ENCODE measurements at places on chromosomes 6 and 20.

DNA sequence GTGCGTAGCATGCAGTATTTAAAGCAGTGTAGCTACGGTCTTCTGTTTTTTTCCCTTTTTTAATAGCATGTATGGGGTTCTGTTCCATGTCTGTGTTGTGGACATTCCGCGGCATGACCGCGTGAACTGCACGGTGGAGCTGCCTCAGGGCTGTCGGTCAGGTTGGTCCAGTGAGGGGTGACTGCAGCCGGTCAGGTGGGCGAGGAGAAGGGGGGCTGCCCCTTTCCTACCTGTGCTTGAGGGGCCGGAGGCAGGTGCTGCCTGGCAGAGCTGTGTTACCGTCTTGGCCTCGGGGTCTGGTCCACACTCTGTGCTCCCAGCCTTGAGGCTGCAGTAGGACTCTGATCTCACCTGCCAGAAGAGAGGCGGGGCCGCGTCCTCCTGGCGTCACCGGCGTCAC, 24.5 kb downstream of the UCKL1 start:
- DNase-seq, result no peak

- DNase-seq, result no peak
These were observed 365.1 kb upstream of the SOX4 start for GRCh38 chr6:21228411-21228810.

DNA sequence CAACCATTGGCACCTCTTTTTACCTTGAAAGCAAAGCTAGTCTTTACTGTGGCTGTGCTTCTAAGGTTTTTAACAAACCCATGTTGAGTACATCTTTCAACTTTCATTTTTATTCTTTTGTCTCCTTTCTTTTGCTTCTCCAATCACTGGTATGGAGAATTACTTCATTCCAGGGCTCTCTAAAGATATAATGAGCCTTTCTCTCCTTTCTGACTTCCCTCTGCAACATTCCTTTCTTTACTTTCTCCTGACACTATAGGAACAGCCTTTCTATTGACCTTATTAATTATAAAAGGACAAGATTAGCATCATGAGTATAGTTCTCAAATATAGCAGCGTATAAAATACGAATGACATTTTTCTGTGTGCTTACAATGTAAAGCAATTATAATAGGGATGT, 23.1 kb upstream of the KIAA0408 start:
- no peak for DNase-seq

GRCh38 chr6:135936606-135937005, 85.1 kb downstream of the PDE7B start:
- no peak for DNase-seq

DNA sequence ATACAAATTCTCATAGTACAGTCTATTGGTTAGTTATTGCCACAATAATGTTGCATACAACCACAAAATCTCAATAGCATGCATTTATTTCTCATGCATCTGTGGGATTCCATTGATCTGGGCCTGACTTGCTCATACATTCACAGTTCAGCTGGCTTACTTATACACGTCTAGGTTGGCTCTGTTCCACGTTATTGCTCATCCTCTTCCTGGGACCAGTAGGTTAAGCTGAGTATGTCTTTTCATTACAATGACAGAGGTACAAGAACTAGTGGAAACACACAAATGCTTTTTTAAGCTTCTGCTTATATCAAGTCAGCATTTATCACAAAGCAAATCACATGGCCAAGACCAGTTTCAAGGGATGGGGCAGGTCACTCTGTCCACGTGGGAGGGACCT, 485.3 kb upstream of the BTBD3 start:
- DNase-seq, result no peak

DNA sequence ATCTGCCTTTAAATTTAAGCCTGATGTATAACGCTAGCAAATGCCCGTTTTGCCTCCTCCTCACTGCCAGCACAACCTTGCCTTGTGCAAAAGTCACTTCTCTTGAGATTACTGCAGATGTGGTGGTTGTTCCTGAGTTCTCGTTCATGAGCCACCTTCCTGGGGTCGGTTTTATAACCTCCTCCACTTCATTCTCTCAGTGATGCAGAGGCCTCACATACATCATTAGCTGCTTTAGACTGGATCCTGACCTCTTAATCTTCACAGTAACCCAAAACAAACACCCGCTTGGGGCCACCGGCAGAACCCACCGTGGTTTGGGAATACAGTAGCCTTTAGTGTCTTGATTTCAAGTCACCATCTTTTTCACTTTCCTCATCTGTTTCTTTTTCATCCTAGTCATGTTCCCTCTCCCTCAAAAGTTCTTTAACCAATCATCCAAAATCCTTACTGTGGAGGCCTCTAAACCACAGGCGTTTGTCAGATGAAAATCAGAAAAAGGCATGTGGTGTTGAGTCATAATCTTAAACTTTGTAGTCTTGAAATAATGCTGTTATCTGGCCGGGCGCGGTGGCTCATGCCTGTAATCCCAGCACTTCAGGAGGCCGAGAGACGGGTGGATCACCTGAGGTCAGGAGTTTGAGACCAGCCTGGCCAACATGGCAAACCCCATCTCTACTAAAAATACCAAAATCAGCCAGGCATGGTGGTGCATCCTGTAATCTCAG, 430.3 kb upstream of the SOX4 start:
- no peak for DNase-seq

DNA sequence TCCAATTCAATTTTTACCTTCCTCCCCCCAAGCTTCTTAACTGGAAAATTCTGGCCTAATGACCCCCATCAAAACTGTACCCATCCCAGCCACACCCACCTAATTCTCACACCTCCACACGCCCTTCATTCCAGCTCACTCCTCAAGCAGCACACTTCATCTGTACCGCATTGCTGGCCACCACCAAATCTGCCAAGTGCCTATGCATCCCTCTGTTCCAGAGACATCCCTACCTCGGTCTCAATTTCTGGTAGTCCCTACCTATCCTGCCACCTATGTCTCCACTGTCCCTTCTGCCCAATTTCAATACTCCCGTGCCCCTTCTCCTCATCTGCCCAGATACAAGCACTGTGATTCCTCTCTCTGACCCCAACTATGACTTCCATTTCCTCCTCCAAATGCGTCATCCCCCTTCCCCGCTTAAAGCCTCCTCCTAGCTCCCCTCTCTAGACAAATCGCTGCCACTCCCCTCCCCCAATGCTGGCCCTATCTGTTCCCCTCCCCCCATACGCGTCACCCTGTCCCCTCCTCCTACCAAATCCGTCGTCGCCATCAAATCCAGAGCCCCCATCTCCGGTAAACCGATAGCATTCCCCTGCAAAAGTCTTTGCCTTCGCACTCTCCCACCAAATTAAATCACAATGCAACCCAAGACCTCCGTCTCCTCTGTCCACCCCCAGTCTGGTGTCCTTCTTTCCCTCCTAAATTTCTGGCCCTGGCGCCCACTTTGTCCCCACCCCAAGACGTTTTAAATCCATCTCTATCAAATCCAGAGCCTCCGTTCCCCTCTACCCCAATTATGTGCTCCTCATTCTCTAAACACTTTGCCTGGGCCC, 1.2 kb downstream of the MTCH1 start:
- no peak for DNase-seq

DNA sequence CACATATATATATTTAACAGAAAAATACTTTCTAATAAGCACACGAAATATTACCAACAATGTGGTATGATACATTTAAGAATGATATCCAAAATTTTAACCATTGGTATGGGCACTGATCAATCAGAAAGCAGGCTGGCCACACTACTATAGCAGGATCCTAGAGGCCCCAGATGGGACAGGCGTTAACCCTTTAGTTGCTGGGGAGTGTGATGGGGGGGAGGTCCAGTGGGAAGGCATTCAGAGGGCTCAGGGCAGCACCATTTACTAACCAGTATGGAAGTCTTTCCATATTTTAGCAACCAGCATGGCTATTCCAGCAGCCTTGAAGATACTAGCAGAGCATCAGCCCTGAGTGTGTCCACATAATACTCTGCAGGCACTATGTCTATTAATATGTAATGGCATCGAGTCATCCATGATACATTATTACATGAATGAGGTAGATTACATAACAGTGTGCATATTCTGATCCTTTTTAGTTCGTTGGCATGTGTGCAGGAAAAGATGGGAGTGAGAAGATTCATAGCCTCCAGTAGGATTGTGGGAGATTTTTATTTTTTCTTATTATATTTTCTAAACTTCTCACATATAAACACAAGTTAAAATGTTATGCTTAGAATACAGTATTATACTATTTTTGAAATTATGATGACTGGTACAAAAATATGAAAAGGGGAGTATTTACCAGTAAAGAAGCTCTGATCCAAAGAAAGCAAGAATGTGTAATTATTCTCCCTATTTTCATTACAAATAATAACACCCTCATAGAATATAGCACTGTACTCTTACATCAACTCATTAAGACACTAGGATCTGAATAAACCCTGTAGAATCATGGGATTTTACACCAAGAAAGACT, 78.9 kb downstream of the FAM217A start:
- no peak for DNase-seq

- no peak for DNase-seq
These were observed 6.7 kb downstream of the TEAD3 start for GRCh38 chr6:35489995-35490791.

DNA sequence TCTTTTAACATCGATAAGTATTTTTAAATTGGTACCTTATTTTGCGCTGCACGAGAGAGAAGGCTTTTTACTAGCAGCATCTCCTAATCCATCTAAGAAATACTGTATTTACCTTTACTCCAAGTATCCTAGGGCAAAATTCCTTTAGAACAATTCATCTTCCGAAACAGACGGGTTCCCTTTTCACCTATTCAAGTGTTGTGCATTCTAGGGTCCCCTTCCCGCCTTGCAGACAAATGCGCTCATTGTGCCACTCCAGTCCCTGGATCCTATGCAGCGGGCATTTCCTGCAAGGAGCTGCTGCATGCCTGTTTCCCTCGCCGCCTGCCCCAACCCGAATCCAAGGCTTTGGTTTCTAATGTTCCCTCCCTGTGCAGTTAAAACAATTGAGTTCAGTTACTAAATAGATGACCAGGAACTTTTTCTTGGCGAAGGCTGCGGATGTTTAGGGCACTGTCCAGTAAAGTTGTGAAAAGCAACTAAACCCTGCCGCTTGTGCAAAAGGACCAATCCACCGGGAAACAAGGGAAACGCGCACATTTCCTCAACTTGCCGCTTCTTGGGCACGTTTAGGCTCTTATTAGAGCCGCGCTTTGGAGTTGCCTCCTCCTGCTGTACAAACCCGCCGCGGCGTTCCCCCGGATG, 556 bp upstream of the SCAF8 start:
- DNase-seq, result no peak

DNA sequence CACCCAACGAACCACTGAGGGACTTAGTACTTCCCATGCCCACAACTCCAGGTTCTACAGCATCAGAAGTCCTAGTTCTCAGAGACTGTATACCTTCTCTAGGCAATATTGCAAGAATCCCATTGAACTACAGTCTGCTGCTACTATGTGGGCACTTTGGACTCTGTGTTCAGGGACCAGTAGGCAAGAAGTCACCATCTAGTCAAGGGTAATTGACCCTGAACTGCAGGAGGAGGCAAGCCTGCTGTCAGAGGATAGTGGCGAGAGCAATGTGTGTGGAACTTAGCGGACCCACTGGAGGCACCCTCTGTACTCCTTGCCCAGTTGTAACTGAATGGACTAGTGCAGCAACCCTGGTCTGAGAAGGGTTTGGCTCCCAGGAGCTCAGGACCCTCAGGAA, 15.7 kb downstream of the HEBP2 start:
- DNase-seq, result no peak

GRCh38 chr6:150667977-150668716, 68.5 kb downstream of the PLEKHG1 start:
- no peak for DNase-seq

GRCh38 chr6:80689716-80690395, 583.4 kb downstream of the BCKDHB start:
- DNase-seq, result no peak

DNA sequence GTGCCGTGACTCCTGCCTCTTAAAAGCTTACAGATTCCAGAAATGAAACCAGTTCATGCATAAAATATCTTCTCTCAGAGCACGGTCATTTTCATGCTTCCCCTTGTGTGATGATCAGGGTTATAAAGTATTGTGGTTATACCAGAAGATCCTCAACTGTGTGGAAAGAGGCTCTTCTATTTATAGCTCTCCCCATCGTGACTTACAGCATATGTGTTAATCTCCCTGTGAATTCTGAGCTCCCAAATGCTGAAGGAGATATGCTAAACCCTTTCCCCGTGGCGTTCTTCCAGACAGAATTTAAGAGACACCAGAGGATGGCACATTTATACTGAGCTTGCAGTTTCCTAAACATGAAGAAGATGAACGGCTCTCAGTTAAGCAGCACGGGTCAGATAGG, 158.8 kb downstream of the CDH26 start:
- no peak for DNase-seq

- DNase-seq, result no peak
These were observed 98.3 kb downstream of the AIG1 start for GRCh38 chr6:143159001-143159400.

DNA sequence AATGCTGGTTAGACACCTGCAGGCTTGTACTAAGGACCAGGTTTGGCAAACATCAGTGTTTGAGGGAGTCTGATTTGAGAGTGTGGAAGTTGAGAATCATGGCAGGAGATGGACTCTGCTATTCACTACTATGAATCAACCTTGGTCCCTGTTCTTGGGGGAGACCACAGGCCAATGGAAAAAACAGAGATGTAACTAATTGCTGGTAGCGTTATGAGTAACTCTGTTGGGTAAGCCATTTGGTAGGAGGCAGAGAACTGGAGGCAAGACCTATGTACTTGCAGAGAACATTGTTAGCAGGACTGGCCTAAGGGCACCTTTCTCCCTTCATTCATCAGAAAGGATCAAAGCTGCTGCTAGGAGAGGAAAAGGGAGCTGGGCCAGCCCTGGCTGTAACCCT, 8.3 kb upstream of the WFDC2 start:
- DNase-seq, result no peak

GRCh38 chr20:41040855-41041254, 12.2 kb downstream of the TOP1 start:
- DNase-seq, result no peak

- no peak for DNase-seq
These were observed 31.8 kb downstream of the ZNF831 start for GRCh38 chr20:59195316-59195993.

DNA sequence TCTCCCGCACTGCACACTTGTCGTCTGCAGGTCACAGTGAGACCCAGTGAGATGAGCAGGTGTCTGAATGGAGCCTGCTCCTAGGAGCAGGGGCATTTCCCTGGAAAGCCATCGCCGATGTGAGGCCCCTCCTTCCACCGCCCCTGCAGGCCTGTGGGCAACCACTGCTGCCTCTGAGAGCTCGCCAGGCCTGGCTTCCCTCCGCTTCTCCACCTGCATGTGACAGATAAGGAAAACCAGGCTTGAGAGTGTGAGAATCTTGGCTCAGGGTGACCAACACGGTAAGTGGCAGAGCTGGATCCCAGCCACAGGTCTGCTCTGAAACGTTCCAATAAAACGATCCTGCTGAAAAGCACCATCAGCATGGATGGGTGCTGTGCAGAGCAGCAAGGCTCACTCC, 332.8 kb downstream of the CDH4 start:
- no peak for DNase-seq

- no peak for DNase-seq
These were observed 96.2 kb downstream of the TCP11 start for GRCh38 chr6:35044761-35045421.

- no peak for DNase-seq
These were observed 13.1 kb downstream of the RIOK1 start for GRCh38 chr6:7402716-7403115.

- DNase-seq, result no peak
These were observed 240.9 kb upstream of the BTBD3 start for GRCh38 chr20:11676630-11677287.

All from activated CD8-positive, alpha-beta memory T cell treated with anti-CD3 and anti-CD28 coated beads for 24 hours (primary cell).